ENCODE measurements at places on chromosomes 5 and 9. TPM values are rescaled to one million over a fixed set of nuclear protein-coding genes. Genes with fewer than 3 reads are reported as not detected.

DNA sequence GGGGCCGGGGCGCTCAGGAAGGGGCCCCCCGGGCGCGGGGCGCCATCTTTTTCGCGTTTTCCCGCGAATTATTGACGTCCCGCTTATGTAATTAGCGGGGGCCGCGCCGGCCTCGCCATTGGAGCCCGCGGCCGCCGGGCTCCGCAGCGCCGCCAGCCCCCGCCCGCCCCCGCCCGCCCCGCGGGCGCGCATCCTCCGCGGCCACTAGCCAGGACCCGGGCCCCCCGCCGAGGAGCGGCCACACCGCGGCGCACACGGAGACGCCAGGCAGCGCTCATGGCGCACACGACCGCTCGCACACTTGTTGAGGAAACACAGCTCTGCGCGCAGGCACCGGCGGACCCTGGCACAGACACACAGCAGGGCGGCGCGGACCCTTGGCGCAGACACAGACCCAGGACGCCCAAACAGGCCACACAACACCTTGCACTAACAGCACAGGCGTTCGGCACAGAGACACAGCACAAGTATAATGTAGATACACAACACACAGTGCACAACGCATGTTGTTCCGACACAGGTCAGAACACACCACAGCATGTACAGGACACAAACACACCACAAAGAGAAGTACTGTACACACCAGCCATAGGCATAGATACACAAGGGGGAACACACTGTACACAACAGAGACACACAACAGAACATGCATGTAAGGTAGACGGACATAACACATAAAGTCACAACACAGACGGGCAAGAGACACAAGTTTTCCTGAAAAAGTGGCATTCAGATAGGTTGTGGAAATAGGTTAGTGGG is 467 bp upstream of the PHF19 start:
- peak; percentile 69 for DNase-seq

GRCh38 chr9:30301271-30301963 is 2083.0 kb upstream of the ACO1 start:
- DNase-seq = no peak

DNA sequence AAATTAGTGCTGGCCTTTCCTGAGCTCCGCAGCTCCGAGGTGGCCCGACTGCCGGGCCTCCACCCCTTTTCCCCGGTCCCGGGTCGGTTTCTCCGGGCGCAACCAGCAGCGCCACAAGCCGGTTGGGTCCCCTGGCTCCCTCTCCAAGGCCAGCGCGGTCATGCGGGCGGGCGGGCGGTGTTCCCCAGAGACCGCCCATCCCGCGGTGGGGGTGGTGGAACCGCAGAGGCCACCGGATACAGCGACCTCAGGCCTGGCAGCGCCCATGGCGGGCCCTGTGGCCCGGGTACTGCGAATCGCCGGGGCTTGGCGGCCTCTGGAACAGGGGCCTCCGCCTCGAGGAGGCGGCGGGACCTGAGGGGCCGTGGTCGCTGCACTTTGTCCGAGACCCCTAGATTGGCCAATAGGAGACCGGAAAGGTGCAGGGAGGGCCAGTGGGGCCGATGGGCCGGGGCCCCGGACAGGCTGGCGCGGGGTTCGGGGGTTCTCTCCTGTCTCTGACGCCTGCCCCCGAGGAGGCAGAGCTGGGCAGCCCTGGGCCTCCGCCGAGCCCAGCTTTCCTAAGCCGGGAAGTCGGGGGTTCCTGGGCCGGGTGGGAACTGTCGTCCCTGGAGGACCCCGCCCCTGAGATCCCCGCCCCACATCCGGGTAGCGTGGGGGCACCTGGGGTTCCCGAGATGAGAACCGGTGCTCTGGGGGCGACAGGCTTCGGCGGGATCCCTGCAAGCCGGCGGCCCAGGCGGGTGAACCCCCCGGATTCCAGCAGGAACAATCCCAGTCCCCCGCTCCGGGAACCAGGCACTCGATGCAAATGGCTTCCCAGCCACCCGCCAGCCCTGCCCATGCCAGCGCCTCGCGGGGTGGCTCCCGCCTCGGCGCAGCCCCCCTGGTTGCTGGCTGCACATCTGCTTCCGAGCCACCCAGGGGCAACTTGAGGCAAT is 293.9 kb downstream of the ZSWIM6 start:
- DNase-seq = peak; percentile 68

DNA sequence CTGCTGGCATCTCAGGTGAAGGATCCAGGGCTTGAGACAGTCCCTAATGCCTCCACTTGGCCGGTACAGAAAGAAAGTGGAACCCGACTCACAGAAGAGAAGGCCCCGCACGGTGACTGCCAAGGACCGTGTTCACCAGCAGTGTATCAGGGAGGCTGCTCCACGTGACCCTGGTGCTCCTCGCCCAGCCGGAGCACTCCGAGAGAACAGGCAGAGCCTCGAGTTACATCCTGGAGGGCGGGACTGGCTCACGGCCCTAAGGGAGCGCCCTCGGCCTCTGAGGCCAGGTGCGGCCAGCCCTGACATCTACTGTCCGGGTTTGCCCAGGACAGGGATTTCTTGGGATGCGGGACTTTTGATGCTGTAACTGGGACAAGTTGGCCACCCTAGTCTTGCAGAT is 104.0 kb upstream of the SARDH start:
- no peak for DNase-seq

UQCRQ gene
- total RNA-seq = 81.1 TPM

CAMK2A gene
- total RNA-seq = 14.0 TPM

C8G gene
- total RNA-seq = not detected

DNA sequence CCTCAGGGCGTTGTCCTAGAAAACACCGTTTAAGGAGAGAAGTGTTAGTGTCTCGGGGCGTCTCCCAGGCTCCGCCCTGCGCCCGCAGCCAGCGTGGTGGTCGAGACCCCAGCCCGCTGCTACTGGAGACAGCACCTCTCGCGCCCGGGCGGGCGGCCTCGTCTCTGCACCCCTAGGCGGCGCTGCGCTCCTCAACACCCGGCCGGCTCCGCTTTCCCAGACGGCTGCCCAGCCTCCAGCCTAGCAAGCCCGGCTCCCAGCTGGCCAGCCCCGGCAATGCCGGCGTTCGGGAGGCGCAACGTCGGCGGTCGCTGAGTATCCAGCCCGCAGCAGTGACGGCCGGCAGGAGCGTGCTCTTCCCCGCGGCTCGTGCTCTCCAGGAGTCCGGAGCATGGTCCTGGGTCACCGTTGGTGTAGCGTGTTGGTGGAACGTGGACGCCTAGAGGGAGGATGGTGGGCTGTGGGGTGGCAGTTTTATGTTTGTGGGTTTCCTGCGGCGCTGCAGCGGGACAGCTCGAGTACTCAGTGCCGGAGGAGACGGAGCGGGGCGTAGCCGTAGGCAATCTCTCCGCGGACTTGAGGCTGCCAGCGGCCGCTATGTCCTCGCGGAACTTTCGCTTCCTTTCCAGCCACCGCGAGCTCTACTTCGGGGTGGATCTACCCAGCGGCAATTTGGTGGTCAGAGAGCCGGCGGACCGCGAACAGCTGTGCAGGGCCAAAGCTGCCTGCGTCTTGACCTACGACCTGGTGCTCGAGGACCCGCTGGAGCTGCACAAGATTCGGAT is 536 bp downstream of the PCDHAC1 start:
- DNase-seq = peak; percentile 76

PCDHB11 gene
- total RNA-seq = 10.5 TPM

GRCh38 chr9:120545701-120546550 is 34.0 kb downstream of the CDK5RAP2 start:
- no peak for DNase-seq

All from occipital lobe (tissue), 3 donors.